ENCODE measurements at places on chromosomes 12 and 14.

GRCh38 chr12:57235728-57236131 lies 6.2 kb downstream of the SHMT2 start:
- no peak overlapping the region for H3K27ac ChIP-seq
- H3K27me3 ChIP-seq: peaks cover 27% of the 10 kb centered on the region
- DNase-seq: no peak
- H3K4me3 ChIP-seq: no peak overlapping the region

- H3K36me3 ChIP-seq: peaks cover 6% of the 10 kb centered on the region
- peaks cover 3% of the 10 kb centered on the region for H3K4me1 ChIP-seq
- DNase-seq: no peak
- H3K27me3 ChIP-seq: no peaks in the 10 kb centered on the region
Measured at GRCh38 chr12:118299791-118300460, 72.8 kb downstream of the TAOK3 start.

- H3K4me1 ChIP-seq: no peaks in the 10 kb centered on the region
- no peak for DNase-seq
- no peak overlapping the region for H3K27ac ChIP-seq
- H3K36me3 ChIP-seq: no peaks in the 10 kb centered on the region
- H3K27me3 ChIP-seq: no peaks in the 10 kb centered on the region
- H3K4me3 ChIP-seq: no peak overlapping the region
Measured at GRCh38 chr14:31788340-31788739, 227.1 kb downstream of the NUBPL start.

DNA sequence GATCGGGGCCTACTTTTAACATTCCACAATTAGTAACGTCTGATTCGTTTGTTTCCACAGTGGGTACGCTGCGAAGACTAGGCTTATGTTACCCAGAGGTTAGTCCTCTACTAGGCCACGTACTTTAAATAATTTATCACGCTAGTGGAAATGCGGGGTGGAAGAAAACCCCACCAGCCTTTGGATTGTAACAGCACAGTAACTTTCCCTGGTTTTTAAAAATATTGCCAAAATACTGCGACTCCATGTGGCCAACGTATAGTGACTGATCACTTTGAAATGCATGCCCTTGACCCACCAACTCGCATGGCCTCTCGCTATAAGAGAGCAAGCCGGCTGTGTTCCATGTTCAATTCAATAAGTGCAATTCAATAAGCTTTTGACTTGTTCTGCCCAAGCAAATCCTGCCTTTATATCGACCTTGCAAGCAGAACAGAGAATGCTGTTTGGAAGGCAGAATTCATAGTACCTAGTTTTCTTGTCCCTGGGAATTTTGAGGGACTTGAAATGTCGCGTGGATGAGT lies 882 bp upstream of the GTF2A1 start:
- no peak for DNase-seq
- H3K27ac ChIP-seq: peak overlapping the region; percentile 96
- H3K4me1 ChIP-seq: peaks cover 30% of the 10 kb centered on the region

DNA sequence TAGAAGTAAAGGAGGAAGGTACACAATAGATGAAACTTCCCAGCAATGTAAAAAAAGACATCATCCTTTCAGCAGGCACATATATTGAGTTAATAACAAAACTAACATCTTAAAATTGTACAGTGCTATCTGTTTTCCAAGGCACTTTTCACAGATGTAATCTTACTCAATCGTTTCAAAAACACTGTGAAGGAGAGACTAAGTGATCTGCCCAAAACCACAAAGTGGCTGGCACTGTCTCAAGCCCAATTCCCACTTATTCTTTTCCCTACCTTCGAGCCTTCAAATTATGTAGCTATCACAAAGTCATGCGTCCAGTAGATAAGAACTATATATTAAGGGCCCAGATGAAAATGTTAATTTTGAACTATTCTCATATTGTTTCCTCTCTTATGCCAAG lies 193.6 kb upstream of the RASSF8 start:
- DNase-seq: no peak
- H3K4me3 ChIP-seq: no peak overlapping the region
- H3K36me3 ChIP-seq: no peaks in the 10 kb centered on the region
- no peak overlapping the region for H3K27ac ChIP-seq

DNA sequence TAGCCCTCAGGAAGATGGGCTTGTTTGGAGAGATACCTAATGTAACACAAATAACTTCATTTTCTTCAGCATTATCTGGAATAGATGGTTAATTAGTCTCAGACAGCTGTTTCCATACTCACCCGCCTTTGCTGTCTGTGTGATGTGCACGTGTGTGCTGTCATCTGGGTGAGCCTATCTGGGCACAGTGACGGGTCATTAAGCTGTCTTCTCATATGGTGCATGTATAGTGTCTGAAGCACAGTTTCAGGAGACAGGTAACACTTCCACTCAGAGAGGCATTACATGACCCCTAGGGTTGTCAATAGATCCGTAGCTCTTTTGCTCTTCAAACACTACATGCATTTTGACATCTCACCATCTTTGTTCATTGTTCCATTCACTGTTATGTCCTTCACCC lies 493.3 kb downstream of the APAF1 start:
- DNase-seq: no peak
- H3K27me3 ChIP-seq: no peaks in the 10 kb centered on the region
- no peak overlapping the region for H3K4me3 ChIP-seq

- no peaks in the 10 kb centered on the region for H3K27me3 ChIP-seq
- no peak overlapping the region for H3K27ac ChIP-seq
- no peak for DNase-seq
- H3K36me3 ChIP-seq: peaks cover 25% of the 10 kb centered on the region
- no peak overlapping the region for H3K4me3 ChIP-seq
Measured at GRCh38 chr14:96285667-96286066, 29.7 kb downstream of the BDKRB1 start.

DNA sequence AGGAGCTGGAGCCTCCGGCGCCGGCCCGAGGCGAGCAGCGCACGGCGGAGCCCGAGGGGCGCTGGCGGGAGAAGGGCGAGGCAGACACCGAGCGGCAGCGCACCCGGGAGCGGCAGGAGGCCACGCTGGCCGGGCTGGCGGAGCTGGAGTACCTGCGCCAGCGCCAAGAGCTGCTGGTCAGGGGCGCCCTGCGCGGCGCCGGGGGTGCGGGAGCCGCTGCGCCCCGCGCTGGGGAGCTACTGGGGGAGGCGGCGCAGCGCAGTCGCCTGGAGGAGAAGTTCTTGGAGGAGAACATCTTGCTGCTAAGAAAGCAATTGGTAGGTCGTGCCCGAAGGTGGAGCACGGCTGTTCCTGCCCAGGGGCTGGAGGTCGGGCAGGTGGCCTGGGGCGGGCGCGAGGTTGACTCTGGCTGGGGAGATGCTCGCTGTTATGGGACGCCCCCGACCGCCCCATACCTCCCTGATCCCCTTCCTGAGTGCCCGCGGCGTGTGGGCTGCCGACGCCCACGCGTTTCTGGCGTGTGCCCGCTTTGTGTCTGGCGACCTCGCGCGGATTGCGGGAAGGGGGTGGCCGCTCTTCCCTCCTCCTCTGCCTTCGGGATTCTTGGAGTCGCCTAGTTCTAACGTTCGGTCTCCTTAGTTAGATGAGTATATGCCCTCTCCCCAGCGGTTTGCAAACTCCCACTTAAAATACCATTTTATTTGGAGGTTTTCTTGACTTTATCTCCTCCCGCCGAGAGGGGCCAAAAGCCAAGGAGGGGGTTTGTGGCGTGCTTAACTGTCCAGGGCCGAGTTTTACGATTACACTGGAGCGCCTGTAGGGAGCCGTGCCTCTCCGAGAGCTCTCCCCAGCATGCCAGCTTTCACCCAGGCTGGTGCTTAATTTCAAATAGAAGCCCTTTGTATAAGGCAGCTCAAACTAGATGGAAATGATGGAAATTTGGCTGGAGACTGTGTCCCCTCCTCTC lies 752 bp downstream of the DACT1 start:
- H3K4me3 ChIP-seq: peak overlapping the region; percentile 46
- H3K27ac ChIP-seq: no peak overlapping the region
- peaks cover 16% of the 10 kb centered on the region for H3K4me1 ChIP-seq
- no peaks in the 10 kb centered on the region for H3K27me3 ChIP-seq
- H3K36me3 ChIP-seq: no peaks in the 10 kb centered on the region
- no peak for DNase-seq

- peak overlapping the region; percentile 92 for H3K27ac ChIP-seq
- H3K4me1 ChIP-seq: peaks cover 91% of the 10 kb centered on the region
- peak overlapping the region; percentile 69 for H3K4me3 ChIP-seq
- DNase-seq: peak; percentile 94
- no peaks in the 10 kb centered on the region for H3K27me3 ChIP-seq
Measured at GRCh38 chr14:22556990-22557623, 31.9 kb downstream of the DAD1 start.

- peaks cover 11% of the 10 kb centered on the region for H3K36me3 ChIP-seq
- DNase-seq: no peak
- H3K27ac ChIP-seq: no peak overlapping the region
- H3K4me1 ChIP-seq: peaks cover 12% of the 10 kb centered on the region
- no peaks in the 10 kb centered on the region for H3K27me3 ChIP-seq
Measured at GRCh38 chr12:64407342-64408223, 3.4 kb downstream of the XPOT start.

DNA sequence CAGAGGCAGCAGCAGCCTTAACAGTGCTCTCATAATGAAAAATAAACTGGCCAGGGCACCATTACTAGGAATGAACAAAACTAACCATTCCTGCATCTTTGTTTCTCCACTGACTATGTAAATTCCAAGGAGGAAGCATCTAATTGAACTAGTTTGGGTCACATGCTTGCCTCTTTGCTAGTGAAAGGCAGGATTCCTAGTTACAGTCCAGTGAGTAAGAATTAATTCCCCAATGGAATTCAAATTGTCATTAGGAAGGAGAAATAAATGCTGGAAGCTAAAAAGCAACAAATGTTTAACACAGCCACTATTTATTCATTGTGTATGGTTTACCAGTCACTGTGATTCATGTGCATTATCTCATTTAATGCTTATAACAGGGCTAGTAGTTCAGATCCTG lies 316.0 kb downstream of the CCDC91 start:
- no peak overlapping the region for H3K27ac ChIP-seq
- no peaks in the 10 kb centered on the region for H3K4me1 ChIP-seq
- no peak for DNase-seq

DNA sequence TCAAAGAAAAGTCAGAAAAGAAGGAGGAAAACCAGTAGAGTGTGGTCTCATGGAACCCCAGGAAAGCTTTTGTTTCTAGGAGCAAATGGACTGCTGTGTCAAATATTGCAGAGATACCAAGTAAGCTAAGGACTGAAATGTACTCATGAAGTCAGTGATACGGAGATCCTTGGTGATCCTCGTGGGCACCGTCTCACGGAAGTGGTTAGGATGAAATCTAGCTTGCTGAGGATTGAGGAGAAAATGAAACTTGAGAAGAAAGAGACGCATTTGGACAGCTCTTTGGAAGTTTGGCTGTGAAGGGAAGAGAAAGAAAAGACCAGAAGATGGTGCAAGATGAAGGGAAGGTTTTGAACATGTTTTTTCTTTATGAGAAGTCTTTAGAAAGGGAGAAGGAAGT lies 104.0 kb upstream of the CCND2 start:
- no peak overlapping the region for H3K27ac ChIP-seq
- DNase-seq: no peak
- H3K27me3 ChIP-seq: no peaks in the 10 kb centered on the region
- H3K4me3 ChIP-seq: no peak overlapping the region
- no peaks in the 10 kb centered on the region for H3K36me3 ChIP-seq
- peaks cover 7% of the 10 kb centered on the region for H3K4me1 ChIP-seq

DNA sequence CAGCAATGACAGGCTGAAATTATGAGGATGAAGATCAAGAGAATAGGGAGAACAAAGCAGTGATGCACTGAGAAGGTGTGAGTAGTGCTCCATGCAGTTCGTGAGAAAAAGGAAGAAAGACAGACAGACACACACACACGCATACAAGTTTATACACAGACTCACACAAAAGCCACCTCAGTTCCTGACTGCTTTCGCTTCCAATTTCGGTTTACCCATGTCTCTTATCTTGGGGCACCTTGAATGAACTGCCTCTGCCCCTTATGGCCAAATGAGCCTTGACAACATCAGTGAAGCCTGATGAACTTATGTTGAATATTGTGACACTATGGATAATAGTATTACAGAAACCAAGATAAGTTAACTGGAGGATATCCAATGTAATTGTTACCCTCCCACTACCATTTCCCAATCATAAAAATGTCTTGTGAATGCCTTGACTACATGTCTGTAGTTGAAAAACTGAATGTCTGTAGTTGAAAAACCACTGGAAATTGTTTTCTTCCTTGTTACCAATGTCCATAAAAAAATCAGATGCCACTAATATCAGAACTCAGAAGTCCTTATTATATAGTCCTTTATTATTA lies 380.4 kb upstream of the DDHD1 start:
- H3K27me3 ChIP-seq: no peaks in the 10 kb centered on the region
- H3K27ac ChIP-seq: no peak overlapping the region
- H3K4me3 ChIP-seq: no peak overlapping the region
- no peaks in the 10 kb centered on the region for H3K36me3 ChIP-seq
- no peaks in the 10 kb centered on the region for H3K4me1 ChIP-seq
- no peak for DNase-seq

All from CD8-positive, alpha-beta memory T cell (primary cell).